ENCODE measurements at places on chromosomes 1 and 21.

DNA sequence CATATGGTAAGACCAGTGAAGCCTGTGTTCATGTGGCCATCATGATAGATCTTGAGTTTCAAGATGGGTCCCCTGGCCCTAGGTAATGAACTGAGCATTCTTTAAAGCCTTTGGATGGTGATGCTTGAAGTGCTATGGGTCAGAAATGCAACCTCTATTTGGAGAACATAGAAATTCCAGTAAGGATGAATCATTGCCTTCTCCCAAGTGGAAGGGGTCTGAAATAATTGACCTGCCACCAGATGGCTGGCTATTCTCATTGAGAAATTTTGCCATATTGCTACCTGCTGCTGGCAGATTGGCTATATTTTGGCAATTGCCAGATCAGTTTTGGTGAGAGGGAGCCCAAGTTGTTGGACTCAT is 739 bp upstream of the IFI6 start:
- no peak for DNase-seq

DNA sequence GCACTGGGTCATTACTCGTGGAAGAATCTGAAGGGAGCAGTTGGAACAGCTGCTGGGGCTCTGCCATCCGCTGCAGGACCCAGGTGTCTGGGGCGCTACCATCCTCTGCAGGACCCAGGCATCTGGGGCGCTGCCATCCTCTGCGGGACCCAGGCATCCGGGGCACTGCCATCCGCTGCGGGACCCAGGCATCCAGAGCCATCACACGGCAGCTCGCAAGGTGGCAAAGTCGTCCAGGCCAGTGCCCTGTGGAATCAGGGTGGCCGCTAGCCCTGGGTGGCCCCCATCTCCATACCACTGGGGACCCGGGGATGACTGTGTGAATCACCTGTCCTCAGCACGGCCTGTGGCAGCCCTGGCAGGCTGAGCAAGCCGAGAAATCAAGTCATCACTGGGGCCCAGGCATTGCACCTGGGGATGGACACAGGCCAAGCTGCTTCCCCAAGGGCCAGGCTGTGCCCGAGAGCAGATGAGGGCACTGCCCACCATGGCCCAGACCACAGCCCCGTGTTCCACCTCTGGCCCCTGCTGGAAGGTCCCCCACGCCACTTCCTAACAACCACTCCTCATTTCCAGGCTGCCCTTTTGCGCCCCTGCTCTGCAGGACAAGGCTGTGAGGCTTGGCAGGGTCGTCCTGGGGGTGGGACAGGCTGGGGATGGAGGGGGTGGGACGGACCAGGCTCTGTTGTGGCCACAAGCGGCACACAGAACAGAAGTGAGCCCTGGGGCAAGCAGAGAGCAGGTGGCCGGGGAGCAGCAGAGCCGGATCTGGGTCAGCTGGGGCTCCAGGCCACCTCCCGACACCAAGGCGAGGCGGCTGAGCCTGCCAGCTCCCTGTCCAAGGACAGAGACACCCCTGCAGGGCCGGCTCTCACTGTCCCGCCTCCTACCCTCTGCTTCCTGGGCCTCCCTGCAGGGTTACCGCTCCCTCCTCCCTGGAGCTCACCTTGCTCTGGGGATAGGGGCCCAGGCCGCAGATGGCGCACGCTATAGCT is 12.7 kb downstream of the GABRD start:
- no peak for DNase-seq

DNA sequence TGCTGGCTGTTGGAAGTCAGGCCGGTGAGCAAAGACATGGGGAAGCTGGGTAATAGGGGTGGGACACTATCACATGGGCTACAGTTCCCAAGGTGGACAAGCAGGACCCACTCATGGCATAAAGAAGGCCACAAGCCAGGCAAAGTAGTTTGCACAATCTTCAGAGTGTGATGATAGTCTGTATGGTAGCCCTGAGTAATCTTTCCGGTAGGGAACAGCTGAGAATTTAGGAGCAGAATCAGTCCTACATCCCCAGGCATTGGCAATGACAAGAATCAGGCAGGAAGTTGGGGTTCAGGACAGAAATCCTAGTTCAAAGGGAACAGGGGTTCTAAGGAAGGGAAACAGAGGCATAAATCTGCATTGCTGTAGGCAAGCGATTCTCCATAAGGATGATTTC is 23.9 kb upstream of the SPATA6 start:
- DNase-seq, result no peak

- DNase-seq, result no peak
These were observed 6.0 kb upstream of the SEC16B start for GRCh38 chr1:177975588-177976495.

DNA sequence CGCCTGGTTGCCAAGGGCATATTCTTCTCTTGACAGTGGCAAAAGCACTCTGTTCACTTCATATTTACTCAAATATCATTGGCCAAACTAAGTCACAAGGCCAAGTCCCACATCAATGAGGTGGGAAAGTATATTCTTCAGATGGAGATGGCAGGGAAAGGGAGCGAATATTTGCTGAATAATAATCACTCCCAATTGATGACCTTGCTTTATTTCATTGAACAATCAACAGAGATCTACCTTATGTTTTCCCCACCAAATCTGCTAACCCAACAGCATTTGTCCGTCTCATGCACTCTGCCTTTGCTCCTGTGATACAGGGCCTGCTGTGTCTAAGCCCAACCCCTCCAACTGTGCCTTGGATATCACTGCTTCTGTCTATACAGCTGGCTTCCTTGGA is 45.2 kb upstream of the PCP4 start:
- no peak for DNase-seq

GRCh38 chr1:25037174-25038074 is 107.3 kb upstream of the RUNX3 start:
- DNase-seq, result peak; percentile 67

GRCh38 chr1:218711884-218712674 is 366.9 kb downstream of the TGFB2 start:
- DNase-seq, result no peak

DNA sequence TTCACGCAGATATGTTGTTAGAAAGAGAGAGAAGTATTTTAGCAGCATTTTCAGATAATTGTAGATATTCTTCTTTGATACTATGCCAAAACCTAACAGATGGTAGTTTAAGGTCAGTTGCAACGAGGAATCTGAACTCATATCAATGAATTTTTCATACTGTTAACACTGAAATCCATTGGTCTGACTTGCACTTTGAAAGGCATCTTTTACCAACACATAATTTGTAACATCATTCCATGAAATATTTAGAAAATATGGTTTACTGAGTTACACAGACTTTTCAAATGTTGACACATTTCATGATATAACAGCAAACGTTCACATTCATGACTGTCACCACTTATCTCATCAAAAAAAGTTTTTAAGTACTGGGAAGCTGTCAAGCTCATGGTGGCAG is 4.6 kb downstream of the ACBD6 start:
- DNase-seq, result no peak

- DNase-seq, result no peak
These were observed 55.5 kb upstream of the RASAL2 start for GRCh38 chr1:178038372-178038771.

DNA sequence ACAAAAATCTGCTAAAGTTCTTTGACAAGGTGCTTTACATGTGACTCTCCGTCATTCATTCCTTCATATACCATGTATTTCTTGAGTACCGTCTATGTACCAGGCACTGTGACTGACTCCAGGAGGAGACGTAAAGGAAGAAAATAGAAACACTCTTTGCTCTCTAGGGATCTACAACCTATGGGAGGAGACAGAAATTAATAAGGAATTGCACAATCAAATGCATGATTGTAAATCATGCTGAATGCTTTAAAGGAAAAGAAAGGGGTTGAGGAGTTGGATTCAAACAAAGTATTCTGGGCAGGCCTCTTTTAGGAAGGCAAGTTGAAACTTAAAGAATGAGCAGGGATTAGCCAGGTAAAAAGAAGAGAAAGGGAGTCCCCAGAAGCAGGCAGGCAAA is 239.1 kb upstream of the FGGY start:
- DNase-seq, result no peak

GRCh38 chr1:204746838-204747442 is 61.4 kb upstream of the LRRN2 start:
- DNase-seq, result peak; percentile 25

DNA sequence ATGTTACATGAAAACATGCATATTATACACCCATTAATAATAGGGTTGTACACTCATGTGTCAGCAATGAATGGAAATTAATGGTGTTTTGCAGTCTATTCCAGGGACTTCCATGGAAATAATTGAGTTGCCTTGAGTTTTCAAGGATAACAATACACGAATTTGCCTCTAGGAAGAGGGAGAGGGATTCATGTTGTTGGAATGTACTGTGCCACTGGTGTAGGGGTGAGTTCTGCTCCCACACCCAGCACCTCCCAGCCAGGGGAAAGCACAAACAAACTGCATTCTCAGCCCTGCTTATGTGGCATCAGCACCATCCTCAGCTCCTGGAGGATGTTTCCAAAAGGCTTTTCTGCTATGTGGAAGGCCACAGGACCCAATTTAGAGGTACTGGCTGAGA is 57.8 kb downstream of the BCAR3 start:
- no peak for DNase-seq

DNA sequence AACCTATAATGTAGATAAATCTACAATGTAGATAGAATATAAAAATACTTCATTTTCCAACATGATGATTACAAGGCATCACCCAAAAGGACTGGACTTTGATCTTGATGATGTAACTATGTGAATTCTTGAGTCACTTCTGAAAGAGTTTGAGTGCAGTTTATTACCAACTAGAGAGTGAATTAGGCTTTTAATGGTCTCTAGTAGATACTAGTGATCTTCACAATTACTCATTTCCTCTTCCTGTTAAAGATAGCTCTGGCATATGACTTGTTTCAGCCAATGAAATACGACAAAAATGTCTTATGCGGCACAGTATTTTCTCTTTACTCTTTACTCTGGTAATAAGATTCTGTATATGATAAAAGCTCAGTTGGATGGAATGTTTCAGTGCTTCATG is 1588.1 kb upstream of the B3GALT2 start:
- no peak for DNase-seq

DNA sequence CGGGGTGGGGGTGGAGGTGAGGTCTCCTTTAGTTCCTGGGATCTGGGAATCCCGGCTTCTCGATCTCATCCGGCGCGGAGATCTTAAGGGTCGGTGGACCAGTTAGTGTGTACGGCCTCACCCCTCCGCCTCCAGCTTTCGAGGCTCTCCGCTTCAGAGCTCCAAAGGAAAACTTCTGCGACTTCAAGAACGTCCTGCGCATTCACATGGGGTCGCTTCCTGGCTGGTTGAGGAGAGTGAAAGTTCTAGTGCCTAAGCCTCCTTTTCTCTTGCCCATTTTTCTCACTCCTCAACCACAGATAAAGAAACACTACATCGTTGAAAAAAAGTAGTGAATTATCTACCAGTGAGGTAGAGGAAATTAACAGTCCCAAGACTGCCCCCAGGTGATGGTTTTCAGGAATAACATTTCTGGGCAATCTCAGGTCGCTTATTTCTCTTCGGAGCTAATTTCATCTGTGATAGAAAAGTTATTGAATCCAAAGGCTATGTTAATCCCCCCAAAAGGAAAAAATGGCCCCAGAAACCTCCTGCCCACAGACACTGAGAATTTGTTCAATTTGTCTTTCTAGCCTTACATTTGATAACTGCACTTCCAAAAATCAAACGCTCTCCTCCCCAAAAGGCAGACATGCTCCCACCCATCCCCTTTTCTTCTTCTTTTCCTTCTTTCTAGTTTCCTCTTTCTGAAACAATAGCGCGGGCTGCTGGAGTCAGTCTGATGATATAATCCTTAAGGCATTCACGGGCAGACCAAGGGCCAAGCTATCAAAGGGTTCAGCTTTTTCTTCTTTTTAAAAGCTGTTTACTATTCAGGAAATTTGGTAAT is 20.6 kb upstream of the TBX15 start:
- no peak for DNase-seq

DNA sequence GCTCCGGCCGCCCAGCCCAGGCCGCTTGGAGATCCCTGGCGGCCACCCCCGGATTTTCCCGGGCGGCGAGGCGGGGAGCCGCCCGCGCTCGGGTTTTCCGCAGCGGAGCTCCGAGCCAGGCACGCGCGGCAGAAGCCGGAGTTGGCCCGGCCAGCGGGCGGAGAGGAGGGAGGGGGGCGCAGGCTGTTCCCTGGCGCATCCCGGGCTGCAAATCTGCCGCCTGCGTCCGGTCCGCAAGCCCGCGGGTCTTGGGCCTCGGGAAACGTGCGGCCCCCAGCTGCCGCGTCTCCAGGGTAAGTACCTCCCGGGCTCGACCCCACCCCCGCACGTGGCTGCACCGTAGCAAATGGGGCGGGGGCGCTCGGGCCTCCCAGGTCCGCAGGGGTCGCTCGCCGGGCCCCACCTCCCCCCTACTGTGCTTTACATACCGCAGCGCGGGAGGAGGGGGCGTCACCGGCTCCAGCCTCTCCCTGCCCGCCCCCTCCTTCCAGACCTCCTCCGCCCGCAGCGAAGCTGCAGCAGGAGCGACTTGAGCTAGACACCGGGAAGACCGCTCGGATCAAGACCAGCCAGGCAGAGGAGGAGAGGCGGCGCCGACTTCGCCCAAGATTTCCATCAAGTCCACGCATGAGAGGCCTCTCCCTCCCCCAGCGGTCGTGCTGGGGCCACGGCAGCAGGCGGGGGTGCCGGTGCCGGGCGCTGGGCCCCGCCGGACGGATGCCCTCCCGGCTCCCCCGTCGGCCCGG is 1.6 kb downstream of the TMEM200B start:
- no peak for DNase-seq

GRCh38 chr1:30373471-30374399 is 349.6 kb downstream of the MATN1 start:
- DNase-seq, result no peak

DNA sequence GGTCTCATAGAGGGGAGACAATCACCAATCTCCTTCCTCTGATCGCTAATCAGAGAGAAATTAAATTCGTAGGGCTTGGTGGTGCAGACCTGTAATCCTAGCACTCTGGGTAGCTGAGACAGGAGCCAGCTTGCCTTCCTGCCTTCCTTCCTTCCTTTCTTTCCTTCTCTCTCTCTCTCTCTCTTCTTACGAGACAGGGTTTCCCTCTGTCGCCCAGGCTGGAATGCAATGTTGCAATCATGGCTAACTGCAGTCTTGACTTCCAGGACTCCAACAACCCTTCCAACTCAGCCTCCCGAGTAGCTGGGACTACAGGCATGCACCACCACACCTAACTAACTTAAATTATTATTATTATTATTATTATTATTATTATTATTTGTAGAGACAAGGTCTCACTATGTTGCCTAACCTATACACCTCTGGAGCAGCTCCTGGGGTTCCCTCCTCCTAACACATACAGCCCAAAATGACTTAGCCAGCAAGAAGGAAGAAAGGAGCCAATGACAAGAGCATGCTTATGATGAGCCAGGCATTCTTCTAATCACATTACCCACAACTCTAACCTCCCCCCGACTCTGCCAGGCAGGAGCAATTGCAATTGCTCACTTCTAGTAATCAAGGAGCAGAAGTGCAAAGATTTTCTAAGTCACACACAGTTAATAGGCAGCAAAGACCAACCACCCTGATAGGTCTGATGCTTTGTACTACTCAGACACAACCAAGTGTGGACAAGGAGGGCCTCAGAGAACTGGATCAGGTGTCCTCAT is 105.4 kb upstream of the F3 start:
- no peak for DNase-seq
